CD4-positive, alpha-beta memory T cell (primary cell): ENCODE measurements at places on chromosomes 1 and 21. TPM values are rescaled to one million over a fixed set of nuclear protein-coding genes. Genes with fewer than 3 reads are reported as not detected.

GRCh38 chr1:1068517-1069055 lies 5.5 kb downstream of the RNF223 start:
- peak; percentile 67 for DNase-seq

DNA sequence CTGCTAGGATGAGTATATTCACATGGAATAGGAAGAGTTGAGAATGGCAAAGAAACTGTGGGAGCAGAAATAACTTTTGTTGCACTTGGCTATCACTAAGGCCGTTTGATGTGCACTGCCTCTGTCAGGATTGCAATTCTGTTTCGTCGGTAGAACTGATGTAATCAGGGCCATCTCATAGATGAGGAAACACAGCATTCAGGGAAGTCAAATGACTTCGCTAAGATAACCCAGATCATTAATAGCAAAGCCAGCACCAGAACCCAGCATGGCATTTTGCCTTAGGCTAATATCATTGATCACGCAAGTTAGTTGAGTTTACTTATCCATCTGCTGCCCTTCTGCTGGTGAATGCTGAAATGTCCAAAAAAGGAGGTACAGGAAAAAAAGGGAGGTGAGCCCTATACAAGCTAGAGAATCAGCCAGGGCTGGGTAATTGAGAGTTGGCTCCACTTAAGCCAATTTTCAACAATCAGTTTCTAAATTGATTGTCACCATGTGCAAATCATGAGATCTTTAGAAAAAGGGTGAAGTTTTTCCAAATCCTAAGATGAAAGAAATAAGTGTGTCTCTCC lies 7.6 kb downstream of the RASSF5 start:
- no peak for DNase-seq

SIK1 gene
- 0.35 TPM for total RNA-seq

- no peak for DNase-seq
Measured at GRCh38 chr1:42825036-42825851, 8.0 kb upstream of the SVBP start.

EXO1 gene
- total RNA-seq, result 0.41 TPM

AJAP1 gene
- 0.09 TPM for total RNA-seq

CFHR4 gene
- not detected for total RNA-seq

DNA sequence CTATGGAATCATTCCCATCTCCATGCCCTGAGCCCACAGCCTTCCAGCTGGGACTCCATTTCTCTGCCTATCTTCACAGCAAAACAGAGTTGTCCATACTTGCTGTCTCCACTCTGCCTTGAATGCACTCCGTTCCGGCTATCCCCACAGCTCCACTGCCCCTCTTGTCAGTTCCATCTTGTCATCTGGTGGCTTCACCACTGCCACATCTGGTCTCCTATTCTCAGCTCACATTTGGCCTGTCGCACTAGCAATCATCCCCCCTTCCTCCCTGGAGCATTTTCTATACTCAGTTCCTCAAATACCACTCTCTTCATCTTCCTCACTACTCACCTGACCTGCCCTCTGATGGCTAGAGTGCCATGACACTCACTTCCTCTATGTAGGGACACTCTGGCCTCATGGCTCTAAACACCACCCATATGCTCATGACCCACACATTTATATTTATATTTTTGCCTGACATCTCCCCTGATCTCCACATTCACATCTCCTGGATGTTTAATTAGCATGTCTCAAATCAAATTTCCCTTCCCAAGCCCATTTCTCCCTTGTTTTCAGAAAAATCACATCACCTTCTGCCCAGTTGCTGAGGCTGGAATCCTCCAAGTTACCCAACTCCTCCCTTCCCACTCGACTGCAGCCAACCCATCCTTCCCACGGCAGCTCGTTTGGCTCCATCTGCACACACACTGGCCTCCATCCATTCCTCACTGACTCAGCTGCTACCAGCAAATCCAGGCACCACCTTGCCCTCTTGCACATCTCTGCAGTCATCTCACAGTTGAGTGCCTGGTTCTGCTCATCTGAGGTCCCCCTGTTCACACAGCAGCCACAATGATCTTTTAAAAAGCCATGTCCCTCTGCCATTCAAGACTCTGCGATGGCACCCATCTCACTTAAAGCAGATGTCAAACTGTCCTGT lies 6.1 kb downstream of the ZNF692 start:
- no peak for DNase-seq

GRCh38 chr21:25062061-25062460 lies 545.2 kb downstream of the MRPL39 start:
- DNase-seq, result no peak

TACSTD2 gene
- not detected for total RNA-seq

DNA sequence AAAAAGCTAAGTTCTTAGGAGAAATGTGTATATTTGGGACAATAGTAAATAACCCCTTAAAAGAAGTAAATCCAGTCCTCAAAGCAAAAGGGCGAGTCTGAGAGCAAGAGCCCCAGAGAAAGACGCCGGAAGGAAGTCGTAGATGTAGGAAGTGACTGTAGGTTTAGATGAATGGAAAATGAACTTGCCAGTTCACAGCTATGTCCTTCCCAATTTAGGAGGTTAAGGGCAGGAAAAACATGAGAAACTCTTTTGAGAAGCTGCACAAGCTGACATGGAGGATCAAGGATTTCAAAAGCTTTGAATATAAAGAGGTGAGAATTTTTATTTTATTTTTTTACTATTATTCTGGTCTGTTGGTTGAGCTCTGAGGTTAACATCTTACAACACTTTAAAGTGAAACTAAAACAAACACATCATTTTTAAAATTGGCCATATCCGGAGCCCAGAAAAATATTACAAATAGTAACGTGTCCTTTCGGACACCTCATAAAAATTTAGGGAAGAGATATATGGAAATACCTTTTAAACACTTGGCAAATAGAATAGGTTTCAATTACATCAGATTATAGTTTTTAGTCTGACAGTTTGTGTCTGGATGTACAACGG lies 1178.6 kb downstream of the MRPL39 start:
- DNase-seq, result no peak

- DNase-seq, result no peak
Measured at GRCh38 chr1:189431447-189431846, 1046.2 kb downstream of the BRINP3 start.

GRCh38 chr21:36310016-36310415 lies 10.0 kb upstream of the MORC3 start:
- DNase-seq, result no peak

DNA sequence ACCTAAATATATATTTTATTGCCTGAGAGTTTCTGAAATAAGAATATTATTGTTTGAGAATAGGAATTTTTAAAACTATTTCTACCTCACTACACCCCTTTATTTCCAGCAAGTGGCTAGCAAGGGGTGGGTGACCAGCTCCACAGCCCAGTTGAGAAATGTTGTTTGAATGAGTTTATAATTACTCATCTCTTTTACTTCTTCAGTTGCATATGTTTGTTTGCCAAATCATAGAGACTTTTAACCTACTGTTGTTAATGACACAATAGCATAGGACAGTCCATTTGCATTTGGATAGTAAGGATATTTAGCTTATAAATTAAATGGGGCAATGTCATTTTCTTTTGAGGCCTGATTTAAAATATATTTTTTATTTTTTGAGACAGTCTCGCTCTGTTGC lies 127.8 kb downstream of the NRDC start:
- DNase-seq, result no peak

AGBL4 gene
- total RNA-seq, result not detected

AXDND1 gene
- total RNA-seq, result 0.44 TPM

NPR1 gene
- total RNA-seq, result not detected

RGS4 gene
- total RNA-seq, result not detected

APCS gene
- total RNA-seq, result not detected

DNAH14 gene
- not detected for total RNA-seq

CGN gene
- total RNA-seq, result 0.81 TPM

- no peak for DNase-seq
Measured at GRCh38 chr21:35254765-35255138, 205.7 kb upstream of the RUNX1 start.
